ENCODE measurements at places on chromosomes 13 and 19.

GRCh38 chr13:109785141-109785891, 1.1 kb downstream of the IRS2 start:
- no peak overlapping the region for H3K27ac ChIP-seq
- peaks cover 8% of the 10 kb centered on the region for H3K36me3 ChIP-seq
- H3K4me1 ChIP-seq, result peaks cover 24% of the 10 kb centered on the region

DNA sequence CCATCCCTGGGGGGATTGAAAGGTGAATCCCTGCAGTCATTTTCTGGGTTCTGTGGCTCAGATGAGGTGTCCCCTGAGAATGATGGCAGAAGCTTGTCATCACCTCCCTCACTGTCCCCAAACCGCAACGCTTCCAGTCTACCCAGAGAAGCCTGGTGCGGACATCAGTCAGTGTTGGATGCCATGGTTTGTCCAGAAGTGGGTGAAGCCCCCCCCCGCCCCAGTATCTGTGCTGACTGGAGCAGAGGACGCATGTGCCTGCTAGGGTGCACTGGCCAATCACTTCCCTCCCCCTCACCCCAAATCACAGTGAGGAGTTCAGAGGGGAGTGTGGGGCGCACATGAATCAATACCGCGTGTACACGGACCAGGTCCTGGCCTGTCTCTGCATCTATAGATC, 150.5 kb downstream of the TEX29 start:
- DNase-seq, result no peak
- no peak overlapping the region for H3K27ac ChIP-seq
- H3K4me1 ChIP-seq, result no peaks in the 10 kb centered on the region
- H3K36me3 ChIP-seq, result no peaks in the 10 kb centered on the region
- H3K27me3 ChIP-seq, result peaks cover 5% of the 10 kb centered on the region
- H3K4me3 ChIP-seq, result no peak overlapping the region

- H3K27ac ChIP-seq, result no peak overlapping the region
- DNase-seq, result no peak
- H3K27me3 ChIP-seq, result no peaks in the 10 kb centered on the region
- H3K4me1 ChIP-seq, result no peaks in the 10 kb centered on the region
These were observed 179.8 kb upstream of the NBEA start for GRCh38 chr13:34762312-34762711.

- H3K36me3 ChIP-seq, result peaks cover 42% of the 10 kb centered on the region
- peak overlapping the region; percentile 95 for H3K27ac ChIP-seq
- H3K4me3 ChIP-seq, result peak overlapping the region; percentile 86
- peaks cover 44% of the 10 kb centered on the region for H3K4me1 ChIP-seq
- H3K27me3 ChIP-seq, result no peaks in the 10 kb centered on the region
These were observed 1.3 kb downstream of the FAM174C start for GRCh38 chr19:1276628-1277022.

DNA sequence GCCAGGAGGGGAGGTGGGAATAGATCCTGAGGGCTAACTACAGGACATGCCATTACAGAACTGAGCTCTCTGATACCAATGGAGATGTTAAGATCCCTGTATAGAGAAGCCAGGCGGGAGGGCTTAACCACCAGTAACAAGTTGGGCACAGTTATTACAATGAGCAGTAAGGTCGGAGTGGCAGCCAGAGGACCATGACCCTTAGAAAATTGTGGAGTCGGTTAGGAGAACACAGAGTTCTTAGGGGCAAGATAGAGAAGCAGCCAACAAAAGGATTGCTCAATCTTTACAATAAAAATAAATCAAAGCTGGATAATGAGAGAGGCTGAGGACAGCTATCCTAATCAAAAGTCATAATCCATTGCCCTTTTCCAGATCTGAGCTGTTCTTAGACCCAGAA, 10.4 kb downstream of the CPB2 start:
- no peaks in the 10 kb centered on the region for H3K36me3 ChIP-seq
- no peak for DNase-seq
- H3K4me3 ChIP-seq, result no peak overlapping the region
- no peak overlapping the region for H3K27ac ChIP-seq
- H3K27me3 ChIP-seq, result peaks cover 18% of the 10 kb centered on the region

- DNase-seq, result peak; percentile 51
- peaks cover 74% of the 10 kb centered on the region for H3K4me1 ChIP-seq
- peak within 1 kb of the TSS; percentile 68 for H3K4me3 ChIP-seq
- peak within 1 kb of the TSS; percentile 24 for H3K27ac ChIP-seq
- H3K36me3 ChIP-seq, result peaks cover 18% of the 10 kb centered on the region
- H3K27me3 ChIP-seq, result peaks cover 67% of the 10 kb centered on the region
These were observed at the start of gene ICAM5 for GRCh38 chr19:10289836-10290356. ICAM5 (plus strand) TSS chr19:10289952; CDS start chr19:10290044, 92 bp downstream.

DNA sequence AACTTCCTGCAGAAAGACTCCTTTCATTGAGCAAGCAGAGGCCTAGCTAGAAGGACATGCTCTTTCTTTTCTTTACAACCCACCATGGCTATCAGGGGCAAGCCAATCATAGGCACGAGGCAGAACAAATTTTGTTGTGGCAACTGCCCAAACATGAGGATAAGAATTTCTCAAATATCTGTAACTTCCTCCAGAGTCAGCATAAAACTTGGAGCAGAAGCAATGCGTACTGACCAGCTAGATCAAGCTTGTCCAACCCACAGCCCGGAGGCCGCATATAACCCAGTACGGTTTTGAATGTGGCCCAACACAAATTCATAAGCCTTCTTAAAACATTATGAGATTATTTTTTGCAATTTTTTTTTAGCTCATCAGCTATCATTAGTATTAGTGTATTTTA, 87.0 kb upstream of the SOX21 start:
- no peaks in the 10 kb centered on the region for H3K4me1 ChIP-seq
- no peaks in the 10 kb centered on the region for H3K36me3 ChIP-seq
- no peak for DNase-seq
- H3K27ac ChIP-seq, result no peak overlapping the region
- H3K4me3 ChIP-seq, result no peak overlapping the region

DNA sequence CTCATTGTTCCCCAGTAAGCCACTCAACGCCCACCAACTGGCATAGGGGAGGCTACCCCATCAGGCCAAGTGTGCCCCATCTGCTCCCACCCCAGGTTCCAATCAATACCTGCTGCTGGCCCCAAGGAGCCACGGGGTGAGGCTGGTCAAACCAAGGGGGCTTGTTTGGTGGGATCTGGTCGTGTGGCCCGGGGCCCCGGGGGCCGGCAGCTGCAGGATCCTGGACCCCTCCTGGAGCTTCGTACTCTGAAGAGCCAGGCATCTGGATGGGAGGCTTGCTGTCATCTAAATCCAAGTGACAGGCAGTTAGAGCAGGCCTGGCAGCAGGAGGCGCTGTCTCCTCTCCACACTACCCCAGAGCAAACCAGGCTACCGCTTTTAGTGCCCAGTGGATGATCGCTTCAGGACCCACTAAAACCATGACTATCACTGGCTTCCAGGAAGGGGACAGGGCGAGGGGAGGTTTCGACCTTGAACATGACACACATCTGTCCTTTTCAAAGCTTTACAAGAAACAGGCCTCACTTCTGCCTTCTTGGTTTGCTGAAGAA, 14.2 kb downstream of the CHERP start:
- peak; percentile 67 for DNase-seq
- no peaks in the 10 kb centered on the region for H3K27me3 ChIP-seq
- H3K4me3 ChIP-seq, result no peak overlapping the region
- H3K4me1 ChIP-seq, result no peaks in the 10 kb centered on the region
- peaks cover 39% of the 10 kb centered on the region for H3K36me3 ChIP-seq

DNA sequence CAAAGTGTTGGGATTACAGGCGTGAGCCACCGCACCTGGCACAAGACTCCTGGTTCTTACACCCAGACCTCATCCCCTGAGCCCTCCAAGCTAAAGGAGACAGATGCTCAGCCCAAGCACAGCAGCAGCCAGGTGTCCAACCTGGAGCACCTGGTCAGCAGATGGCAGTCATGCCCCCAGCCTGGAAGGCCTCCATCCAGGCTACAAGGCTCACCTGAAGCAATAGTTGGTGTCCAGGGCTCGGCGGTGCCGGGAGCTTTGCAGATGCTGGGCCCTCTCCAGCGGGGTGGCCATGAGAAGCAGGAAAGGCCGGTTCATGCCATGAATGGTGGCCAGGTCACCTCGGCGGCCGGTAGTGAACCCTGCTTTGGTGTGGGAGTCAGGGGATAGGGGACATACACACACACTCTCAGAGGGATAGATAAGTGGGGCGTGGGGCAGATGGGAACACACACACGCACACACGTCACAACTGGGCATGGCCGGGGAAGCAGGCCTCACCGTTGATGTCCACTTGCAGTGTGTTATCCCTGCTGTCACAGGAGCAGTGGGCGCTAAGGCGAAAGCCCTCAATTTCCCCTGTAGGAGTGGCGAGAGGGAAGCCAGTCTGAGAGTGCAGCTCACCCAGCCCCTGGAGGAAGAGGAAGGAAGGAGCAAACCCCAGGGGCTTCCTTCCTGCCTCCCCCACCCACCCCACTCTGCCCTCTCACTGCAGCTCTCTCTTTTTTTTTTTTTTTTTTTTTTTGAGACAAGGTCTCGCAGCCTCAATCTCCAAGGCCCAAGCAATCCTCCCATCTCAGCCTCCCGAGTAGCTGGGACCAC, 11.8 kb downstream of the TGFB1 start:
- no peaks in the 10 kb centered on the region for H3K27me3 ChIP-seq
- H3K4me1 ChIP-seq, result peaks cover 25% of the 10 kb centered on the region
- H3K27ac ChIP-seq, result peak overlapping the region; percentile 45
- H3K36me3 ChIP-seq, result peaks cover 41% of the 10 kb centered on the region
- DNase-seq, result no peak

- peaks cover 32% of the 10 kb centered on the region for H3K27me3 ChIP-seq
- H3K4me1 ChIP-seq, result no peaks in the 10 kb centered on the region
- no peak for DNase-seq
- no peaks in the 10 kb centered on the region for H3K36me3 ChIP-seq
- no peak overlapping the region for H3K4me3 ChIP-seq
- H3K27ac ChIP-seq, result no peak overlapping the region
These were observed 6.3 kb upstream of the ZNF175 start for GRCh38 chr19:51564791-51565190.

DNA sequence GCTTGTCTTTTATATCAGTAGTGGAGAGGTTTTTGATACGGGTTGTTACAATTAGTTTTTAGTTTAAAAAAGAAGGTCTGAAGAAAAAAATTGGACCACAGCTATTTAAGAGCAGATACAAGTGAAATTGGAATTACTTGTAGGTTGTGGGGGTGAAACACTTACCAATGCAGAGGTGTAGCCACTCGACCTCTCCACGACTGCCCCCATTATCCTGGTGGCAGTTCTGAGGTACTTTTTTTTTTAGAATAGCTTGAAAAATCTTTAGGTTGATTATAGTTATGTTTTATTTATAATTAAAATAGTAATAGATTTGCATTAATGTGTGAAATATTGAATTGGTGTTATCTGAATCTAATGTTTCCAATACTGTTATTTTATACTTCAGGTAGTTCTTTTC, 60.7 kb downstream of the PAN3 start:
- H3K27ac ChIP-seq, result no peak overlapping the region
- H3K36me3 ChIP-seq, result peaks cover 20% of the 10 kb centered on the region
- peaks cover 11% of the 10 kb centered on the region for H3K4me1 ChIP-seq

DNA sequence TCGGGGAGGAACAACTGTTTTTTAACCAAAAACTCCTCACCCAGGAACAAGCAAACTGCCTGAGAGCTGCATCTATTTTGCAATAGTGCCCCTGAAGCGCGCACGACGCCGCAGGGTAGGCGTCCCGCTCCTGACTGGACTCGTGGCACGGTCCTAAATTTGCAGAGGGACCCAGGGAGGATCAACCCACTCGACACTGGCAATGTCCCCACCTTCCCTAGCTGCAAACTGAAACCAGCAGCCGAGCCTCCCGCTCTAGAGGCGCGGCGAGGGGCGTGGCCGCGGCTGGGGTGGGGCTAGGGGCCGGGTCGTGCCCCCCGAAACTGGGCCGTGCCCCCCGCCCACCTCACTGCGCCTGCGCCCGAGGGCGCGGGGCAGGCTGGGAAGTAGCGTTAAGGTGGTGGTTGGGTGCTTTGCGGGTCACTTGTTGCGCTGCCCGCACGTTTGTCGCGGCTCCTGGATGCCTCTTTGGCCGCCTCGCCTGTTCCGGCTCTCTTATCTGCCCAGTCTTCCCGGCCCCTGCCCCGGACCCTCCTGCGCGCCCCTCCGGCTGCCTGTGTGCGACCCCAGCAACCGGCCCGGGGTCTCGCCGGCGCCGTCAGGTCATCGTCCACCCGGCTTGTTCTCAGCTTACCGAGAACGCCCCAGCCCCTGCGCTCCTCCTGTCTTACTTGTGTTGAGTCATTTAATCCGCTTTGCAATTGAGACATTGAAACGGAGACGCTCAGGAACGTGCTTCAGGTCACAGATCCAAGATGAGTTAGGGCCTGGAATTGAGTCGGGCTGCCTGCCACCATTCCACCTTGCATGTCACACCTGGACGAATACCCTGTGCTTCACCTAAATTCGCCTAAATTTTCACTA, 37.9 kb upstream of the LSM14A start:
- no peaks in the 10 kb centered on the region for H3K36me3 ChIP-seq
- peak; percentile 91 for DNase-seq
- H3K27ac ChIP-seq, result peak overlapping the region; percentile 90
- no peaks in the 10 kb centered on the region for H3K27me3 ChIP-seq
- peaks cover 10% of the 10 kb centered on the region for H3K4me1 ChIP-seq

- H3K27ac ChIP-seq, result no peak overlapping the region
- no peaks in the 10 kb centered on the region for H3K36me3 ChIP-seq
- no peaks in the 10 kb centered on the region for H3K27me3 ChIP-seq
- DNase-seq, result no peak
- peaks cover 17% of the 10 kb centered on the region for H3K4me1 ChIP-seq
These were observed 1.4 kb upstream of the GIPC1 start for GRCh38 chr19:14497228-14497921.

GRCh38 chr13:54177466-54177865, 1148.9 kb downstream of the OLFM4 start:
- H3K4me3 ChIP-seq, result no peak overlapping the region
- H3K27me3 ChIP-seq, result no peaks in the 10 kb centered on the region
- DNase-seq, result no peak
- H3K36me3 ChIP-seq, result no peaks in the 10 kb centered on the region

DNA sequence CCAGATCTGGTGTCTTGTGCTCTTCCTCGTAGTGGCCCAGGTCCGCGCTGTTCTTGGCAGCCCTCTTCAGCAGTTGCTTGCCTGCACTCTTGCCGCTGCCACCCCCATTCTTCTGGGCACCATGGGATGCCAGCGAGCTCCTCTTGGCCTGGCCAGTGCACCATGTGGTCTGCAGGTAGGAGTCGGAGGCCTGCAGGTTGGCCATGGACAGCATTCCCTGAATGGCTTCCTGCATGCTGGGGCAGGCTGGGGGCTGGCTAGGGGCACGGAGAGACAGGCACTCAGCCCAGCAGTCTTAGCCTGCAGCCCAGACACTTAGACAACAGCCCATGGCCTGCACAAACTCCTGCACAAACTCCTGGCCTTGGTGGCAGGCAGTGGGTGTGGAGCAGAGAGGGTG, 234.9 kb downstream of the TUBA3C start:
- H3K4me3 ChIP-seq, result no peak overlapping the region
- H3K27me3 ChIP-seq, result no peaks in the 10 kb centered on the region
- H3K36me3 ChIP-seq, result no peaks in the 10 kb centered on the region
- H3K4me1 ChIP-seq, result no peaks in the 10 kb centered on the region
- no peak for DNase-seq
- no peak overlapping the region for H3K27ac ChIP-seq

DNA sequence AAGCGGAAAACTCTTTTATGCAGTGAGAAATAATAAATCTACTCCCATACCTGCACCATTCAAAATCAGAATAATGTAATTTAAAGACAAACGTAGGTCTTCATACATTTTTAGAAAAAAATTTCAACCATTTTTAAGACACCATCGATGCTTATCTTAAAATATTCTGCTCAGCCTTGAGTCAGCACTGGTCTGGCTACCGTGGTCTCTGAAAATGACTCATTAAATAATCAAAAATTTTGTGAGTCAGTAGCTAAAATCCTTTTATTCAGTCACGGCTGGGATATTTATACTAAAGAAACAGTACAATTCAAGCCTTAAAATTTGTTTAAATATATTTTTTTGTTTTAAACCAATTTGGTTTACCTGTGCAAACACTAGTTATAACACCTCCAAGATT, 2862.8 kb upstream of the PCDH20 start:
- no peak overlapping the region for H3K27ac ChIP-seq
- H3K27me3 ChIP-seq, result no peaks in the 10 kb centered on the region
- no peaks in the 10 kb centered on the region for H3K4me1 ChIP-seq
- no peaks in the 10 kb centered on the region for H3K36me3 ChIP-seq
- no peak for DNase-seq
